ENCODE measurements at places on chromosomes 5 and 9.

DNA sequence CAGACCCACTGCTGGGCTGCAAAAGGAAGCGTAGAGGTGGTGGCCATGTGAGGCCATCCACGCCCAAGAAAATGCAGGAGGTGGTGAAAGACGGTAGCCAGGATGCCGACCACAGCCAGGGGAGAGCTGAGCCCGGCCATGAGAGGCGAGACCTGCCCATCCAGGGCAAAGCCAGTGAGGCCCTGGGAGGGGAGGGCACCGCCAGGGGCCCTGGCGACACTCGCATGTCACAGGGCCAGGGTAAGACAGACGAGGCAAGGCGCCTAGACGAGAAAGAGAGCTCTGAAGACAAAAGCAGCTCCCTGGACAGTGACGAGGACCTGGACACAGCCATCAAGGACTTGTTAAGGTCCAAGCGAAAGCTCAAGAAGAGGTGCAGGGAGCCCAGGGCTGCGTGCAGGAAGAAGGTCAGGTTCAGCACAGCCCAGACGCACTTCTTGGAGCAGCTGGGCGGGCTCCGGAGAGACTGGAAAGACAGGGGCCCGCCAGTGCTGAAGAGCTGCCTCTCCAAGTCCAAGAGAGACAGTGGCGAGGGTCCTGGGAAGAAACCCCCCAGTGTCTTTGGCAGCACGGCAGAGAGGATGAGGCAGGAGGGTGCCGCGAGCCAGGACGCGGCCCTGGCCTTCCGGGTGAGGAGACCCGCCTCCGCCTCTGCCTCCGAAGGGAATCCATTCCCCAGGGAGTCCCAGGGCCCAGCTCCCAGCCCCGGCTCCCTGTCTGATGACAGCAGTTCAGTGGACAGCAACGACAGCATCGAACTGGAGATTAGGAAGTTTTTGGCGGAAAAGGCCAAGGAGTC is 6.9 kb downstream of the PPP1R26 start:
- no peak for DNase-seq

- DNase-seq: no peak
Measured at GRCh38 chr5:95761771-95762651, 30.9 kb downstream of the RHOBTB3 start.

GRCh38 chr9:93681269-93682154 is 105.1 kb downstream of the PHF2 start:
- no peak for DNase-seq

GRCh38 chr9:4792054-4792571 is 631 bp upstream of the RCL1 start:
- no peak for DNase-seq

DNA sequence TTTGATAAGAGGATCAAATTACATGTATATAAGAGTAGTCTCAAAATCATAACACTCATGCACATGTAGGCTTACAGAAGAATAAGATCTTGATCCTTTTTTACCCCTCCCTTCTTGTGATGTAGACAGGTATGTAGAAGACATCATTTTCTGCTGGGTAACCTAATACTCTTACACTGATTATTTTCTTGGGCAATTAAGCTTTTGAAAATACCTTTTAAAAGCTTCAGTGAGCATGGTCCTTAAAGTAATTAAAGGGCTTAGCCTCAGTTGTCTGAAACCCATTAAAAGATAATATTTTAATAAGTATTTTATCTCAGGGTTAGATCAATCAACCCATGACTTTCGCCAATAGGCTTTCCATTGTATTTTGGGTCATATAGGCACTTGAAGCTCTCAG is 50.6 kb downstream of the ALDH1A1 start:
- no peak for DNase-seq

GRCh38 chr9:86891091-86891490 is 56.2 kb downstream of the GAS1 start:
- DNase-seq: no peak

DNA sequence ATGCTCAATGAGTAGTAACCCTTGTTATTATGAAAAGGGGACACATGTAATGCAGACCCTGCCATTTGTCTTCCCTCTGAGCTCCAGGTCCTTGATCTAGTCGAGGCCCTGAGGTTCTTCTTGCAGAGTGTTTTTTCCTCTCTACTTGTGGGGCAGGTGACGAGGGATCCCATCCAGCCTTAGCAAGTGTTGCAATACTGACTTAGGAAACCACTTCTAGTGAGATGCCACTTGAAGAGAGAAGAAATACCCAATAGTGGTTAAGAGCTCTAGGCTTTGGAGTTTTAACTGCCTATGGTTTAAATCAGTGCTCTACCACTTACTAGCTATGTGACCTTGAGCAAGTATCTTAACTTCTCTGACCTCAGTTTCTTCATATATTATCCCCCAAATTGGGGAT is 10.2 kb downstream of the PPARGC1B start:
- no peak for DNase-seq

GRCh38 chr9:14273696-14274121 is 40.2 kb downstream of the NFIB start:
- DNase-seq: no peak

- DNase-seq: no peak
Measured at GRCh38 chr9:81022177-81022576, 667.2 kb downstream of the TLE1 start.

DNA sequence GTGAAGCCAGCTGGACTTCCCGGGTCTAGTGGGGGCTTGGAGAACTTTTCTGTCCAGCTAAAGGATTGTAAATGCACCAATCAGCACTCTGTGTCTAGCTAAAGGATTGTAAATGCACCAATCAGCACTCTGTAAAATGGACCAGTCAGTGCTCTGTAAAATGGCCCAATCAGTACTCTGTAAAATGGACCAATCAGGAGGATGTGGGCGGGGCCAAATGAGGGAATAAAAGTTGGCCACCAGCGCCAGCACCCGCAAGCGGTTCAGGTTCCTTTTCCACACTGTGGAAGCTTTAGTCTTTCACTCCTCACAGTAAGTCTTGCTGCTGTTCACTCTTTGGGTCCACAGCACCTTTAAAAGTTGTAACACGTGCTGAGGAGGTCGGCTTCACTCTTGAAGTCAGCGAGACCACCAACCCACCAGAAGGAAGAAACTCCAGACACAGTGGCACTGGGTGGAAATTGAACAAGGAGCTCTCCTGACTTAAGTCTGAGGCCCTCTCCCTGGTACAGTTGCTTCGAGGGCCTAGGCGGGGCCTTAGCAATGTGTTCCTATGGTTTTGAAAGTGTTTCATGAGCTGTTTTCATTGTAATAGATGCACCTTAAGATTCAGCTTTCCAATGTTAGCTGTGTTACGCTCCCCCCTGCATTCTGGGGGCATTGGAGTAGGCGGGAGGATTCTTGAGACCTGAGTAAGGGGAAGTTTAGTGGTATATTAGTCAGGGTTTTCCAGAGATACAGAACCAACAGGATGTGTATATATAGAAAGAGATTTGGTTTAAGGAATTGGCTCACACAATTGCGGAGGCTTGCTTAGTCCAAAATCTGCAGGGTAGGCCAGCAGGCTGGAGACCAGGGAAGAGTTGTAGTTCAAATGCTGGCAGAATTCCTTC is 21.5 kb upstream of the MYO10 start:
- no peak for DNase-seq

DNA sequence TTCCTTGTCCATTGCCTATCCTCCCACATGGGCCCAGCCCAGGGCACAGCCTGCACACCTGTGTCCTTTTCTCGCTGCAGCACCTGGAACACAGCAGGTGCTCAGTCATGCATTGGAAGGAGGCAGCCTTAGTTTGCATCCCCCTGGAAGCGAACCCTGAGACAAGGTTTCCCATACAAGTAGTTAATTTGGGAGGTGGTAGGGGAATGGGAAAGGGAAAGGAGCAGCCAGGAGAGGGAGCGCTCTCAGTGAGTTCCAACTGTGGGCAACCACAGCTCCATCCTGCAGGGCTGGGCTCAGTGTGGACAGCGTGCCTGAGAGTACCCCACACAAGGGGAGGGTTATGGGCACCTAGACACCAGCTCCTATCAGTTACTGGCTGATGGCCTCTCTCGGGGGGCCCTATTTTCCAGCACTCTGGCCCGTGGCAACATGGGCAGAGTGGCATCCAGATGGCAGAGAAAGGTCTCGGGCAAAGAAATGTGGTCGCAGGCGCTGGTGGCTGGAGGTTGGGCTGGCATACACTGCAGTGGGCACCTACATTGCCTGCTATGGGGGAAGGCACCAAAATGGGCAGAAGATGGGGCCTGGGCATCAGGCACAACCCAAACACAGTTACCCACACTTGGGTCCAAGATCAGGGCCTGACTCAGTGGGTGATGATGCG is 50.1 kb downstream of the TSPAN17 start:
- no peak for DNase-seq

GRCh38 chr5:124315741-124316415 is 430.6 kb downstream of the ZNF608 start:
- DNase-seq: no peak

DNA sequence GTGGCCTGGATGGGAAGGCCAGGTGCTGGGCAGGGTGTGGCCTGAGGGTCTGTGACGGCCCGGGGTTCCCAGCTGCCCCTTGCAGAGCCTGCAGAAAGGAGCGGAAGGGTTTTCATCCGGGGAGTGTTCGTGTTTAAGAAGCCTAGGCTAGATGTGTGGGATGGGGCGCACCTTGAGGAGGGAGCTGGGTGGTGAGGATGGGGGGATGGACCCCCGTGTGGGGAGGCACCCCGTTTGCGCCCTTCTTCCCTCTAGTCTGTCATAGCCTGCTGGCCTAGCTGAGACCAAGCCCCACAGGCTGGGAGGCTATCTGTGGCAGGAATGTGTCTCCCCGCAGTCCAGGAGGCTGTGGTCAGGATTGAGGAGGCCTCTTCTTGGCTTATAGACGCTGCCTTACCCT is 11.9 kb downstream of the RNU6ATAC start:
- DNase-seq: no peak

DNA sequence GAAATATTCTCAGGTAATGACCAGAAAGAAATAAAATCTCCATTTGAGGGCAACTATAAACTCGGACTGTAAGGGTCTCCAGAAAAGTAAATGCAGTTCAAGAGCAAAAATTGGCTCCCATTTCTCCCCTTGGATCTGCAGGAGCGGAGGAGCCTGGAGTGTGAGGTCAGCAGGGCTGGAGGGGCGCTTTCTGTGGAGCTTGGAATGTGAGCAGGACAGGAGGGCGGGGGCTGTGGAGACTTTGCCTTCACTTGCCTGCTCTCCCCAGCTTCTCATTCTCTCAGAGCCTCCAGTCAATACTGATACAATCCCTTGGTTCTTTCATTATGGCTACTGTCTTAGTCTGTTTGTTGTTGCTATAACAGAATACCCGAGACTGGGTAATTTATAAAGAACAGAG is 162.8 kb upstream of the ANKH start:
- no peak for DNase-seq
